Activated naive CD4-positive, alpha-beta T cell treated with anti-CD3 and anti-CD28 coated beads for 36 hours (primary cell): ENCODE measurements at places on chromosomes 3 and 15.
A peak's percentile ranks its signal among the peaks of the same experiment; 100 is the strongest.

DNA sequence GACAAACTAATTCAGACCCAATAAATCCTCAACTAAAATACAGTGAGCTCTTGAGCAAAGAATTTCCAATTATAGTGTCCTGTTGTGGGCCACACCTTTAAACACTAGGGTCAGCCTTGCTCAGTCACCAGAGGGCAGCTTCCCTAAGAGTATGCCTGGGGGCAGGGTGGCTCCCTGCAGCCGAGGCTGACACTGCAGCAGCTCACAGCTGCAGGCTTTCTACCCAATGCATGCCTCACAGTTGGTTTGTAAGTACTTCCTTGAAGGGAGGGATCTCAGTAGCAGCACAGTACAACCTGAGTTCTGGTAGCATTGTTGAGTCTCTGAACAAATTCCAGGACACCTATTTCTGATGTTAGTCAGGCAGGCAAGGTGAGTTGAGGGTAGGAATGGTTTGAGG is 335.6 kb downstream of the TUSC7 start:
- no peak for DNase-seq

- DNase-seq: peak; percentile 76
Observed at GRCh38 chr15:25790000-25790660, 73.0 kb downstream of the ATP10A start.

DNA sequence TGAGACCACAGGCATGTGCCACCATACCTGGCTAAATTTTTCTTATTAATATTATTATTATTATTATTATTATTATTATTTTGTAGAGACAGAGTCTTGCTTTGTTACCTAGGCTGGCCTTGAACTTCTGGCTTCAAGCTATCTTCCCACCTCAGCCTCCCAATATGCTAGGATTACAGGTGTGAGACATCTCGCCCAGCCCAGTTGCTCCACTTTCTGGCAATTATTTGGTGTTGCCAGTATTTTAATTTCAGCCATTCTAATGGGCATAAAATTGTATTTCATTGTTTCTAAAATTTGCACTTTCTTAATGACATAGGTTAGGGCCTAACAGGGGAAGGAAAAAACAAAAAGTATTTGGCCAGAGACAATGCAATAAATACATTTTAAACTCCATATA is 1217.6 kb upstream of the ALCAM start:
- no peak for DNase-seq

- no peak for DNase-seq
Observed at GRCh38 chr15:22950256-22950990, 29.7 kb downstream of the CYFIP1 start.

DNA sequence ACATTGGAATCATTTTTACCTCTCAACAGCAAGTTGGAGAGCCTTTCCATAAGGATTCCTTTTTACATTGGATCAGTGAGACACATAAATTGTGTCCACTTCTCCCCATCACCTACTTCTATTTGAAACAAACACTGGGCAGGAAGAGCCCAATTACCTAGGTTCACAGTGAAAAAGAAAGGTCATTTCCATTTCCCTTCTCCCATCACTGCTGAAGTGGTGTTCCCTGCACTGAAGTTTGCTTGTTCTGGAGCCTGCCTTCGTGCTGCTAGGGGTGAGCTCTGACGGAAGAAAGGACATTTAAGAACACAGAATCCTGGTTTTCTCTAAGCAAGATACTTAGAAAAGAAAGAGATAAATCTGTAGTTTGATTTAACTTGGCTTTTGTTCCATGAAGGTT is 123.8 kb upstream of the ZBTB20 start:
- no peak for DNase-seq

DNA sequence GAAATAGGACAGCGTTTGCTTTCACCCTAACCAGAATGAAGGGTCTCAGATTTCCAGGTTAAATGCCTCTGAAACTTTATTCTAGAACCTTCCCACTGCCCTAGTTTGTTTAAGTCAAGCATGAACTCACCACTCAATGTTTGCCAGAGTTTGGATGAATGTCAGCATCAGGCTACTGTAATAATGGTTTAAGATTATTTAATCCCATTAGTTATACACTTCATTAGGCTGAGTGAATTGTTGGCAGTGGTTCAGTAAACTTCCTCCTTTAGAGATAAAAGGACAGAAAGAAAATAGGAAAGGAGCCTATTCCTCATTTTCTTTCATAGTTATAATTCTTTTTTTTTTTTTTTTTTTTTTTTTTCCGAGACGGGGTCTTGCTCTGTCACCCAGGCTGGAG is 401.9 kb upstream of the TPRG1 start:
- no peak for DNase-seq

DNA sequence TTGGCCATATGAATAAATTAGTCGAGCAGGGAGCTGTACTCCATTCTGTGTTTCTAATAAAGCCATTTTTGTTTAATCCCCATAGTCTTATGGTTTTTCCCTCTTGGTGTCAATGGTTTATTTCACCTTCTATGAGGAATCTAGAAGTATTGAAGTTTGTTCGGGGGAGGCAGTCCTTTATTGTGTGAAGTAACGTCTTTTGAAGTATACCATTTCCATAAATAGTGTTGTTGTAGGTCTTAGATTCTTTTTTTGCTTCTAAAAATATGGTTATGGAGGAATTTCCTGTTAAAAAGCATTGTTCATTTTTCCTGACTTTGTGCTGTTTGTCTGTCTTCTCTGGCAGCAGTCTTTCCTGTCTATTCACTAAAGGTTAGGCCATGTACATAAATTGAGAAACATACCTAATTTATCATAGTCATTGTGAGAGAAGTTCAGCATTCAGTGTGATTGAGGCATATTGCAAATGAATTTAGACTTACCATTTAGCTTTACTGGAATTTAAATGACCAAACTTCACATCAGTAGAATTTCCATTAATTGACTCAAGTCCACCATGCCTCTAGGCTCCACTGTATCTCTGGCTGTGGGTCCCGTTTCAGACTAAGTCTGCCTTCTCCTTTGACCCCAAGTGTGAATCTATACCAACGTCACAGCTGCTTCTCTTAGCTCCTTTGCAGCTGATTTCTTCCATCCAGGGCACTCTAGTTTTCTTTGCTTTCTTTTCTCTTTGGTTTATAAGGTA is 37.3 kb downstream of the YEATS2 start:
- no peak for DNase-seq

- DNase-seq: no peak
Observed at GRCh38 chr3:184592371-184593219, 31.0 kb downstream of the EPHB3 start.

DNA sequence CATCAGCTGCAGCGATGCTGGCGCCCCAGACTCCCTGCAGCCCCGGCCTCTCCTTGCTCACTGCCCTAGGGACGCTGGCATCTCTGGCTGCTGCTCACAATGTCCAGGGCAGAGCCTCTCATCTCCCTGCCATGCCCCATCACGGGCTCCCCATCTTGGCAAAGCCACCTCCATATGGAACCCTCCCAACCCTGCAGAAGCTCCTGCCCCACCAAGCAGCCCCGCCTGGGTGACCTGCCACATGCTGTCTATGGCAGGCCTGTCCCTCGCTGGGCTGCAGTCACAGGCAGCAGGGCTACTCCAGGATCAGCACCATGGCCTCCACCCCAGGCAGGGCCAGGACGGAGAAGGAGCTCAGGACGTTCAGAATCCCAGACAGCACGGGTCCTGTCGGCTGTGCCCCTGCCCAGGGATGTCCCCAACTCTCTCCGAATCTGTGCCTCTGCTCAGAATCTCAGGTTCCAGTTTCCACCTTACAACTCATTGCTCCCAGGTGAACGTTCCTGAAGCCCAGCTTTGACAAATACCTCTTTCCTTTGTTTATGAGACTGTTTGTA is 58.4 kb downstream of the PLXNA1 start:
- DNase-seq: no peak

DNA sequence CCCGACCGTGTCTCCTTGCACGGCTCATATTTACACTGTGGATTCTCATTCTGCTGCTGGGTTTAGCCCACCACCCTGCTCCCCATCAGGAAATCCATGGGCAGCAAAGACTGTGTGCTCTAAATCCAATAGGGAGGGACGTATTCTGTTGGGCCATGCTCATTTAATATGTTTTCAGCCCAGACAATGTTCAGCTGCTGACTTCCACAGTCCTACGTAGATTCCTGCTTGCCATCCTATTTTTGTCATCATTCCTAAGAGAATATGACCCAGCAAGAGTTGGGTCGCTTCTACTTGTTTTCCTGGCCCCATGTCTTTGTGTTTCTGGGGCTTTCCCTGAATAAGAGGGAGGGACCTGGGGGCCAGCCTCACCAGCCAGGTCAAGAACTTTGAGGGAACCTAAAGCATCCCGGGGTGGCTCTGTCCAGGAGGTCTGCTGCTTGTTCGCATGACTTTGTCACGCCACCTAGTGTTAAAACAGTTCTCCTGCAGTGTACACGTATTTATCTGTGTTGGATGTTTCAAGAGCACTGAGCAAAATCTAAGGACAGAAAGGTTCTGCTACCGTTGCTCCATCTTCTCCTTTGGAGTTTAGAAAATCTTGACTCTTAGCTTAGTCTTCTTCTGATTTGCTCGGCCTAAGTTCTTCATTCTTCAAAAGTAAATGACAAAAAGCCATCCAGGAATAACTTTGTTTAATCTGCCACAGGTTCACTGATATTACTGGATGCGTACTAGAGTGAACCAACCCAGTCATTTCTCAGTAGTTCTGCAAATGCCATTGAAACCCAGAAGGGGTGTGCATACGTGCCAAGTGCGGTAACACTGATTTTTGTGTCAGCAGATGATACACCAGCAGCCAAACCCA is 79.8 kb upstream of the NR2E3 start:
- DNase-seq: peak; percentile 54

- DNase-seq: no peak
Observed at GRCh38 chr3:194284351-194284750, 66.8 kb downstream of the CPN2 start.

- DNase-seq: no peak
Observed at GRCh38 chr3:172379372-172379771, 68.9 kb downstream of the GHSR start.

DNA sequence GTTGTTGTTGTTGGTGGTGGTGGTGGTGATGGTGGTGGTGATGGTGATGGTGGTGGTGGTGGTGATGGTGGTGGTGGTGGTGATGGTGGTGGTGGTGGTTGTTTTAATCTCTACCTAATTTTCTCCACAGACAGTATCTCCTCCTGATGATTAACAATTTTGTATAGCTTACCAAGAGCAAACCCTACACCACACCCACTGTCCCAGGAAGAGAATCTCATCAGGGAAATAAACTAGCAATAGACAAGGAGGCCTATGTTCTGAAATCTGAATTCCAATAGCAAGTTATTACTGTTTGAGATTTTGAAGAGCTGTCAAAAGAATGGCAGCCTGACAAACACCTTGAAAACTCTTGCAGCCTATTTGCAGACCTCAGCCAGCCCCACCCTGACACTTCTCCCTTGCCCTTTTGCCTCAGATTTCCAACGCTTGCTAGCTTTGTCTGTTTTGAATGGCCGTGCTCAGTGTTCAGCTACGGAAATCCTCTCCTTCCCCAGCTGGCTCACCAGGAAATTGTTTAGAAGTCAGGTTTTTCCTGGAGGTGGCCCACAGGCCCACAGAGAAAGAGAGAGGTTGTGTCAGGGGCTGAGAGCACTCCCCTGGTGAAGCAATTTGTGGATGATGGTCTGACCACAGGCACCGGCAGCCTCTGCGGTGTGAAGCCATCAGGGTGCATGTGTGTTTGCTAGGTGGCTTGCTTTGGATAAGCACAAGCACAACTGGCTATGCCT is 101.6 kb downstream of the MAGI1 start:
- DNase-seq: no peak
